Mammary epithelial cell (primary cell): ENCODE measurements at places on chromosomes 16 and 17.

DNA sequence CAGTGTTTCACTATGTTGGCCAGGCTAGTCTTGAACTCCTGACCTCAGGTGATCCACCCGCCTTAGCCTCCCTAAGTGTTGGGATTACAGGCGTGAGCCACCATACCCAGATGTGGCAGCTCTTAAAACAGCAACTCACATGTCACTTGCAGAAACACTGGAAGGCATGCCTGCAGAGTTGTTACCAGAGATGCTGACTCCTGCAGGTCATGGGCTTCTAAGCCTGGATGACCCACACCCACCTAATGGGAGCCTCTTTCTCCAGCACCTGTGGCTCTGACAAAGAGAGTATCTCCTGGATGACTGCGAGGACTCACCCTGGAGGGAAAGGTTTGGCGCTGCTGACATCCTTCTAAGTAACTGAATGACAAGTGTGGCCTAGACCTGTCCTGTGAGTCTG, 11.2 kb upstream of the RFWD3 start:
- no peak for DNase-seq

GRCh38 chr17:29042679-29043538, at the start of gene PIPOX:
Gene PIPOX, plus strand, starts transcription at chr17:29043141. Its CDS starts 85 bp downstream, at chr17:29043226.
- no peak for DNase-seq

- no peak for DNase-seq
Observed at GRCh38 chr17:80986816-80987475, 4.7 kb upstream of the CHMP6 start.

DNA sequence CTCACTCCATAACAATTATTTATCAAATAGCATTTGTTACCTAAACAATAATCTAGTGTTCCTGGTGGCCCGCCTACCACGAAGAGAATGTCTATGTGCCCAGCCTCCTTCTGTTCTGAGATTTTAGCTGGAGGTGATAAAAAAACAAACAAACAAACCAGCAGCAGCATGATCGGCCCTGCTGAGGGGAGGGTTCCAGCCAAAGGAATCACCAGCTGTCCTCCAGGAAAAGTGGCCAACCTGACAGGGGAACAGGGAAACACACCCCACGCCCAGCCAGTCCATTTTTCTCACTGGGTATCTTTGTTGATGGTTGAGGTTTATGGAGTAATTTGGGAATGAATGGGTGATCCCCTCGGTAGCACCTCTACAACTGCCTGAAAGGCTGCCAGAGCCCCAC, 203.0 kb upstream of the DYNLRB2 start:
- DNase-seq: no peak

GRCh38 chr16:83802135-83802534, 5.6 kb upstream of the HSBP1 start:
- peak; percentile 78 for DNase-seq

DNA sequence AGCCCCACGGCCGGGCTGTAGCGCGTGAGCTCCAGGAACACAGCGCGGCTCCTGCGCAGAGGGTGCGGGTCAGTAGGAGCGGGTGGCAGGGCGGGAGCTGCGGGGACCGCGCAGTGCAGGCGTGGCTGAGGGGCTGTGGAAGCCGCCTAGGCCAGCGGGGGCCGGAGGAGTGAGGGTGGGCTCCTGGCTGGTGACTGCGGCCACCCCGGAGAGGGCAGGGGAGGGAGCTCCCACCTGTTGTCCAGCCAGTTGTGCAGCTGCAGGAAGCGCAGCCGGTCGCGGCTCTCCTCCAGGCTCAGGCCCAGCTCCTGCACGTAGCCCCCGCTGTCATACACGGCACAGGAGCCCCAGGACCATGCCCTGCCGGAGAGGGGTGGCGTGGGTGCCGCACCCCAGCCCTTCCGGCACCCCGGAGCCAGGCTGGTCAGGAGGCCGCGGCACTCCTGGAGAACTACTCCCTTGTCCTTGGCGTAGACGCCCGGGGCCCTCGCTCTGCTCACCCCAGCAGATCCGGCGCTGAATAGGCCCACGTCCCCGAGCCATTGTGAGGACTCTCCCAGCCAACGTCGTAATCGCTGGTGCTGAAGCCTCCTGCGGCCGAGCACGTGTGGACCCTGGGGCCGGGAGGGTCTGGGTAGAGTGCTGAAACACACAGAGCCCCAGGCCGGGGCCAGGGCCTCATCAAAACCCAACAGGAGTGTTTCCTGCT, 43.9 kb downstream of the TSC2 start:
- no peak for DNase-seq

GRCh38 chr16:75491876-75492275, 3.4 kb downstream of the CHST6 start:
- peak; percentile 36 for DNase-seq

GRCh38 chr17:62790564-62790986, 17.5 kb downstream of the MARCHF10 start:
- peak; percentile 39 for DNase-seq

GRCh38 chr17:31309556-31309955, 4.3 kb downstream of the EVI2B start:
- no peak for DNase-seq

DNA sequence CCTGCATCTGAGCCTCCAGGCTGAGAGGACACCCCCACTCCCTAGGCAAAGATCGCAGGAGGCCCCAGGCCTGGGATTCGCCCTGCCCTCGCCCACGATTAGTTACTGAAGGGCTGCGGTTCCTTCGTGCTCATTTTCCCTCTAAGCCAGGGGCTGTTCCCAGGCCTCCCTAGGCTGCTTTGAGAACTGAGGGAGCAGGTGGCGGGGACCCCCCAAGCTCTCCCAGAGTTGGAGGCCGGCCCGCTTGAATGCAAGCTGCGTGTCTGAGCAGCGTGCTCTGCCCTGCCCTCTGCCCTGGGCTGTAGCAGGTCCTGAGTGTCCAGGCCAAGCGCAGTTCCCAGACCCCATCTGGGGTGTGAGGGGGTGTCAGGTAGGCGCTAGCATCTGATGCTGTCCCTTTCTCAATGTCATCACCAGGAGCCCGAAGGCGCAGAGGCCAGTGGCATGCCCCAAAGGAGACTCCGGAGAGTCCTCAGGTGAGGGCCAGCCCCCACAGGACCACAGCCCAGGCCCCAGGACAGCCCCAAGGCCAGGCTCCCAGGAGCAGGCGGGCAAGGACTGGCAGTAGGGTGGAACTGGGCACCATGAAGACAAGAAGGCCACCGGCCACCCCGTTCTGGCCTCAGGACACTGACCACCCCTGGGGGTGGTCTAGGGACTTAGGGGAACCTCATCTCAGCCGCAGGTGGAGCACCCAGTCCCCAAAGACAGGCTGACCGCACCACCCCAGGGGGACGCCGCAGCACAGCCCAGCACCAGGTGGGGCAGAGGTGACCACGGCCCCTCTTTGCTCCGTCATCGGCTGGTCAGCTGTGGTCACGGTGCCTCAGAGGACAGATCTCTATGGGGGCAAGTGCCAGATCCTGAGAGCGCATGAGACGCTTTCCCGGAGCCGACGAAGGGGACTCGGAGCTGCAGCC, 14.6 kb downstream of the ENDOV start:
- DNase-seq: no peak

DNA sequence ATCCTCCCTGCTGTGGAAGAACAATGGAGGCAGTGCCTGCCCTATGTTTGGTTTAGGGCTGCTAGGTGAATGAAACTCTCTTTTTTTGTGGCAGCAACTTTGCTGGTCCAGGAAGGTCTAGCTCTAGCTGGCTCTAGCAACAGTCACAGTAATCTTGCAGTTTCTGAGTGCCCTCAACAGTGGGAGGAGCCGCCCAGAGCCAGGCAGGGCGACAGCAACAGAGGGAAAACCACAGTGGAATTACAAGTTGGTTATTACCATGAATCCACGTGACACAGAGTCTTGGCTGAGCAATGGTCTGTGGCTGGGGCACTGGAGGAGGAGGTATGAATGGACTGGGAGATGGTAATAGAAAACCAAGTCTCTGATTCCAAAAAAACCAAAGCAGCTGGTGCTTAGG, 10.3 kb downstream of the HSPB9 start:
- peak; percentile 83 for DNase-seq

GRCh38 chr16:88606148-88606757, 32.1 kb upstream of the IL17C start:
- no peak for DNase-seq

- peak; percentile 94 for DNase-seq
Observed at GRCh38 chr16:22206013-22206841, at the start of gene EEF2K. Gene EEF2K, plus strand, starts transcription at chr16:22206278. Its CDS starts 19,452 bp downstream, at chr16:22225730.

DNA sequence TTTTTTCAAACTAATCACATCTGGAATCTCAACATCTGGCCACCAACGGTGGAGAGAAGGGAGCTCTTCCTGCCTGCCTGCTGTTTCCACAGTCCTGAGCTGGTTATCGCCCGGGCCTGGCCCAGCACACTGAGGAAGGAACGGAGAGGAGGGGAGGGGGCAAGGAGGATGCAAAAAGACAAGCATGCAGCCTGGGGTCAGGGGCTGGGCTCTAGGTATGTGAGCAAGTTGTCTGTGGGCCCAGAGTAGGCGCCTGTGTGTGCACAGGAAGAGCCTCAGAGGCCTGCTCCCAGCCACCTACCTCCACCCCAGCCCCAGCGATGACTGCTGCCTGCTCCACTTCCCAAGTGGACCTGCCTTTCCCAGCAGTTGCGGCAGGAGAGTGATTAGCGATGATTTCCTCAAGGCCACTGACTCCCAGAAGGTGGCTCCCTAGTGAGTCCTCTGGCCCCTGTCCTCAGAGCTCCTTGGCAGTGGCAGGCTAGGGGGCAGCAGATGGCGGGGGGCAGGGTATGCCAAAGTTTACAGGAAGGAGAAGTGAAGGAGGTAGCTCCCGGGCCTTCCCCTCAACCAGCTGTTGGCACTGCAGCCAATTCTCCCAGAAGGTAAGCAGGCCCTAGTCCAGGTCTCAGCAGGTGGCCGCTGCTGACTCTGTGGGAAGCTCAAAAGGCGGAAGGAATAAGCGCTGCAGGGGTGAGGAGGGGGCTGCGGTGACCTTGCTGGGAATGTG, 27.0 kb upstream of the RASD1 start:
- no peak for DNase-seq

GRCh38 chr17:59668816-59669215, 38.4 kb downstream of the PTRH2 start:
- DNase-seq: peak; percentile 81

DNA sequence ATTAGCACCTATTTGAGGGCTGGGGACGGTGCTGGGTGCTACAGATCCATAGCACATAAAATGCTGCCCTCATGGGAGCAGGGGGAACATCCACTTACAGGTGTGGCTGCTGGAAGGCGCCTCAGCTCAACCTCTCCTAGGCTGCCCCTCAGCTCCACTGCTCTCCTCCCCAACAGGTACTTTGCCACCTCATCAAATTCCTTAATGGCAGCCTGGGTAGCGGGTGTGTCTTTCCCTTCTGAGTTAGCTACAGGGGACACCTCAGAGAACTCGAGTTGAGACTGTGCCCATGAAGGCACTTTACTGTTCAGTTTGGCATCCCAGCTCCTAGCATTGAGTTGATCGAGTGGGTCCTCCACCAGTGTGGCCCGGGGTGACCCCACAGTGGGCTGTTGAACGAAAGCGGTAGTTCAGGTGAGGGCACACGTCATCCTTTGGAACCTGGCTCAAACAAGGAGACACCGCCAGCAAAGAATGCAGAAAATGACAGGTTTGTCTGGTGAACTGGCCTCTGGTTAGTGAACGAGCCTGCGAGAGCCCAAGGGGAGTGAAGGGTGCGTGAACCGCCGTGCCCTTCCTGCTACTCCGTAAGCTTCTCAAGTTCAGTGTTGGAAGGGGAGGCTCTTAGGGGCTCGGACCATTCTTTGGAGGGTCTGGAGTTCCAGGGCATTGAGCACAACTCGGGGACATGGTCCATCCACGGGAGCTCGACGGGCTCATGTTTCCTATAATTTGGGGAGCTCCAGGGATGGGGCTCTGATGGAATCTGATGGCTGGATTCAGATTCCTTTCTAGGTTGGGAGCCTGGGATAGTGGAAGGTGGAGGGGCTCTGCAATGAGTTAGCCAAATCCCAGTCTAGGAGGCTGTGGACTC, 3.5 kb upstream of the CMIP start:
- DNase-seq: no peak

DNA sequence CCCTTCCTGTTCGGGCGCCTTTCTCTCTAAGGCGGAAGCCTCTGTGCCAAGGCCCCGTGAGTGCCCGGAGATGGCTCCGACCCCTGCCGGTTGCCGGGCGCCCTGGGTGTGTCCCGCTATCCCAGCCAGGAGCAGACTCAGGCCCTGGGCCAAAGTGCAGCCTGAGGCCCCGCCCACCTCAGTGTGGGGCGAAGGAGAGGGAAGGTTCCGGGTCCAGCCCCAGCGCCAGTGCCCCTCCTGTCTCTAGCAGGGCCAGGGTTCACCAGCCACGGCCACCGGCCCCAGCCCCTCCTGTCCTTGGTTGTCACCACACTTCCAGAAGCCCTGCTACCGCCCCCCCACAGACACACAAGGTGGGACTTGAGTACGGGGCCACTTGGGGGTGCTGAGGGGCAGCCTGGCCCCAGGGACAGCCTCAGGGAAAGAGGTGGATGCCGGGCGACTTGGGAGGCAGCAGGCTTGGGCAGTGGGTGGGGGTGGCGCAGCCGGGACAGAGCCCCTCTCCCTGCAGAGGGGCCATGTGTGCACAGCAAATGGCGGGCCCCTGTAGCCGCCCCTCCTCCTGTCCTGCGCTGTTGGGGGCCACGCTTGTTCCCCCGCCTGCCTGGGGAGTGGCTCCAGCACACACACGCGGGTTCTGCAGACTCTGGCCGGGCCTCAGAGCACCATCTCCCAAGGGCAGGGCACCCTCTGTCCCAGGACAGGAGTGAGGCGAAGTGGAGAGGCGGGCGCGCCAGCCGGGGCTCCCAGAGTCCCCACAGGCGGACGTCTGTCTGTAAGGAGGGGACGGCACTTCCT, 6.0 kb downstream of the C1QTNF8 start:
- DNase-seq: no peak

DNA sequence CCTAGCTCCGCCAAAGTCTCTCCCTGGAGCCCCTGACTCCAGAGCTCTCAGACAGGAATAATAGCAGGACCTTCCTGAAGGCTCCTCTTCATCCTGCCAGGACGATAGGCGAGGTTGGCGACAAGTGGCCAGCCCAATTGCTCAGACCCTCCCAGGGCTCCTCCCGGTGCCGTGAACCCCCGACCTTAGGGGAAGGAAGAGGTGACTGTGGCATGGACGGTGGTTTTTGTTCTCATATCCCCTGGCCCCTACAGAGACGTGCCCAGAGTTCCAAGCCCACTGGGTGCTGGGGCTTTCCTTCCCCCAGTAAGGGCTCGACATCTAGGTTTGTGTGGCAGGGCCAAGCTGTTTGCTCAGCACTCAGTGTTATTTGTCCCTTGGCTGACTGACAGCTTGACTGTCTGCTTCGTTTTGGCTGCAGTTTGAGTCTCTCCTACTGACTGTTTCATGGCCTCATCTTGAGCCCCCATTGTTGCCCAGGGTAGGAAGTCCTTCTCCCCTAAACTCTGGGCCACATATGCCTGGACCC, 4.6 kb upstream of the ADCY7 start:
- no peak for DNase-seq
